ENCODE measurements at places on chromosomes 11 and 22. TPM values are rescaled to one million over a fixed set of nuclear protein-coding genes. Genes with fewer than 3 reads are reported as not detected.
A peak's percentile ranks its signal among the peaks of the same experiment; 100 is the strongest.

- DNase-seq, result peak; percentile 86
Measured at GRCh38 chr11:45371251-45372115, 85.3 kb upstream of the SYT13 start.

DNA sequence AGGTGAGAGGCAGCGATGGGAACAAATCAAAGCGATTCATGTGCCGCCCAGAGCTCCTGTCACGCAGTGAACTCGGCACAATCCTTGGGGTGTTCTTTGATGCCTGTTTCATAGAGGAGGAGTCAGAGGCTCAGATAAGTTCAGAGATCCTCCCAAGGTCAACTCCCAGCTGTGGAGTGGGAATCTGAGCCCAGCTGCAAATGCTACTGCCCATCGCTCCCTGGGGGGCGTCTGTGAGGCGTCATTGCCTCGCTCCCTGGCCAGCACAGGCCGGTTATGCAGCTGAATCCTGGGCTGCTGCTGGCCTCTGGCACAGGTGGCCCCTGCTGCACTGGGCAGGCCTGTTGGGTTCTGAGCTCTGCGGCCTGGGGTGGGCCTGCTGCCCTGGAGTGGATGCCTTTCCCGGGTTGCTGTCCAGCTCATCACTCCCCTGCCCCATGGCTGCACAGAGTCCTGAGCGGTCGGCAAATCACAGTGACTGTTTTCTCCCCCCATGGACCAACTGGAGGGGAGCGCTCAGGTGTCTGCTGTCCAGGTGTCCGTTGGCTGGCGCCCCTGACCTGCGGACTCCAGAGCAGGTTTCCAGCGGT is 36.3 kb upstream of the SHISAL1 start:
- no peak for DNase-seq

The PGA4 gene
- total RNA-seq, result 0.36 TPM

GRCh38 chr11:57506522-57506921 is 9.0 kb downstream of the SLC43A1 start:
- no peak for DNase-seq

The OR52N4 gene
- not detected for total RNA-seq

DNA sequence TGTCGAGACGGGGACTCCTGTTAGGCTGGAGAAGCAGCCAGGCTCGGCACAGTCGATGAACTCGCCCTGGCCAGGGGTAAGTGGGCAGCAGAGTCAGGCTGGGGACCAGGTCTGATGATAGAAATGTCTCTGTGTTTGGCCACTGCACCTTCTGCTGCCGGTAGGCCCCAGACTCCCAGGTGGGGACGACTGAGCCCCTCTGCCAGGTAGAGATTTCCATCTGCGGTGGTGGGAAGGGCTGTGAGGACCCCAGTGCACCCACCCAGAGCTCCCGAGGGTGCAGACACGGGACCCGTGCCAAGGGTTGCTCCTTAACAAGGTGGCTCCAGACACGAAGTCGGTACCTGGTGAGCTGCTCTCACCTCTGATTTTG is 862.5 kb downstream of the TBC1D22A start:
- DNase-seq, result no peak

DNA sequence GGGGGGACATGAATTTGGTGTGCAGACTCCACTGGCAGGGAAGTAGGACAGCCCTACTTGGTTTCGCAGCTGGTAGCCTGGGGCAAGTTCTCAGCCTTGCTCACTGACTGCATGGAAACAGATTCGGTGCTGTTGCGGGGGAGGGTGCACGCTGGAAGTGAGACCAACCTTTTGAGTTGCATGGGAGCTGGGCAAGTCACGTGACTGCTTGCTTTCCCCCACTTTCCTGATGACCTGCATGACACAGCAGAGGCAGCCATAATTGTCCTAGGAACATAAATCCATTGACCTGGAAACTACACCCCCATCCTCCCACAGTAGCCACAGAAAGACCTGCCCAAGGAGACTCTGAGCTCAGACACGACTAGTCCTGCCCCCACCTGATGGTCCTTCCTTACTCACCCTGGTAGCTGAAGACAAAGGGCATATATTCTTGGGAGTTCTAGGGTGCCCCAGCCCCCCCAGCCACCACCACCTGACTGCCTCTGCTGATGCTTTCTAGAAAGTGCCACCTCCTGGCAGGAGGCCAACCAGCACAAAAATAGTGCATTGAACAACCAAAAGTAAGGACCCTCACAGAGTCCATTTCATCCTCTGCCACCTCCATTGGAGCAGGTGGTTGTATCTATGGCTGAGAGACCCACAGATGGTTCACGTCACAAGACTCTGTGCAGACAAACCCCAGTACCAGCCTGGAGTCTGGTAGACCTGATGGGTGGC is 4.1 kb upstream of the HBG2 start:
- DNase-seq, result no peak

GRCh38 chr11:110565357-110566336 is 135.9 kb downstream of the FDX1 start:
- no peak for DNase-seq

GRCh38 chr11:102794382-102794781 is 3.6 kb downstream of the MMP1 start:
- DNase-seq, result no peak

The SMC1B gene
- total RNA-seq, result not detected

- no peak for DNase-seq
Measured at GRCh38 chr11:28107191-28107749, 686 bp downstream of the KIF18A start.

The SCO2 gene
- 3.7 TPM for total RNA-seq

DNA sequence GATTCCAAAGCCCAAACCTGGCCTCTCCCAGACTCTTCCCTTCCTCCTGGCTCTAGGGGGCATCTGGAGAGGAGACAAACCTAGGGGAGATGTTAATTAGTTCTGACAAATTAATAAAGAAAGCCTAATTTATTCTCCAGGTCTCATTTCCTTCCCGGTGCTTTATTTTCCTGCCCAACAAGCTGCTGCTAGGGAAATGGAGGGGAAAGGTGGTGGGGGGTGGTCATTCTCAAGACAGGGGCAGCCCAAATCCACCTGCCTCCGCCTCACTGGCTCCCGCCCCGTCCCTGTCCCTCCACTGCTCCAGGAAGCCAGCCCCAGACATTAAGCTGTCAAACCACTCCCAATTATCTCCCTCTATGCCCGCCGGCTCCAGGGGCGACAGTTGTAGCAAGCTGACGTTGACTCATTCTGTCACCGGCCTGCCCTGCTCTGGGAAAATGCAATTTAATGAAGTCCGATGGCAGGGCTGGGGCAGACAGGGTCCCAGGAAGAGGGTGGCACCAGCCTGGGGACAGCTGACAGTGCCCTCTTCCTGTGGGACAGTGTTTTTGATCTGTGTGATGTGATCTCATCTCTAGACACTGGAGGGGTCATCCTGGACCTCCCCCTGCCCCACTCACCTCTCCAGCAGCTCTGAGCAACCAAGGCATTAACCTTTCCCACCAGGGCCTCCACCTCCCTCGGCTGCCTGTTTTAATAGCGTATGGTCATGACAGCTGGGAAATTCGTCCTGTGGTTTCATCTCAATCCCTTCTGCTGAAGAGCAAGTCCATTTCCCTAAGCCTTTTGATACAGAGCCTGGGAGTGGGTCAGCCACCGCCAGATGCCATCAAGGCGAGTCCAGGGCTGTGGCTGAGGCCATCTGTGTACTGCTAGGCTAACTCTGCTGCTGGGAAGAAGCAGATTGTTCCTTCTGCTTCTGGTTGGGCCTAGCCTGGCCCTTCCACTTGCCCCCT is 27.1 kb downstream of the NECTIN1 start:
- no peak for DNase-seq

GRCh38 chr11:110159476-110159875 is 66.3 kb downstream of the ZC3H12C start:
- DNase-seq, result no peak

DNA sequence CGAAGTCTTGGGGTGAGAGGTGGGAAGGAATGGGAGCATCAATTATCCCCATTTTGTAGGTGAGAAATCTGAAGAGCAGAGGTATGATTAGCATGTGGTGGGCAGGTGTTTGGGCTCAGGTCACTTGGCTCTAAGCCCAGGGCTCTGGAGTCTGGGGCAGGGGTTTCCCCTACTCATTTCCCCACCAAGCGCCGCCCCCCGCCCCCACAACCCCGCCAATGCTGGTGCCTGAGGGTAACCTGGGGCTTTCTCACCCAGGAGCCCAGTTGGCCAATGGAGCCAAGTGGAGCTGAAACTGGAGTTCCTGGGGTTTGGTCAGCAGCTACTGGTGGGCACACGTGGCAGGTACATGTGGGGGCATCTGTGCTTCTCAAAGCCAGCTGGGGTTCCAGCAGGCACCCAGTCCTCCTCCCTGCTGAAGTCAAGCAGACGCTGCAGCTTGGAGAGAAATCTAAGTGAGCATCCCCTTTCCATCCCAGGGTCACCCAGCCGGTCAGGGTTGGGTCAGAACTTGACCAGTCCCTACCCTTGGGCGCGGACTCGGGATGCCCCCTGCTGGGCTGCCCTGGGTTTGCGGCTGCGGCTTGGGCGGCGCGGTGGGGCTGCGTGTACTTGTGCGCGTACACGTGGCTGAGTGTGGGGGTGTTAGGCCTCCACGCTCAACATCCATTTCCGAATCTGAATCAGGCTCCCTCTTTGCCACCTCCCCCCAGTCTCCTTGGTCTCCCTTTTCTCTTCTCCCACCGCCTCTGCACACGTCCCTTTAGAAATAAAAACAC is 1.7 kb upstream of the CHRM1 start:
- no peak for DNase-seq

DNA sequence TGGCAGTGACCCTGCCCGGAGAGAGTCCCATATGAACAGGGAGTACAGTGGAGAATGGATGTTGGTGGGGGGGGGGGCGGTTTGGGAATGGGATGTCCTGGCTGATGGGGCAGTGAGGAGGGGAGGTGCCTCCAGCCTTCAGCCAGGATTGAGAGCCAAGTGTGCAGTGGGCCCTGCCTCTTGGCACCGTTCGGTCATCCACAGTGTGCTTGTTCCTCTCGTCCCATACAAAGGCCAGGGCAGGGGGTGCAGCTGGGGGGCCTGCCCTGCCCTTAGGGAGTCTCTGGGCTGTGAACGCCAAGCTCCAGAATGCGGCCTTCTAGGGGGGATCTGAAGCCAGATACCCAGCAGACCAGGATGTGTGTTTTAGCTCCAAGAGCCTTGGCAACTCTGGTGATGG is 34.0 kb downstream of the KCNC1 start:
- DNase-seq, result no peak

- no peak for DNase-seq
Measured at GRCh38 chr11:34926101-34926830, 9.8 kb downstream of the PDHX start.

The CYP2D6 gene
- total RNA-seq, result 10.3 TPM

DNA sequence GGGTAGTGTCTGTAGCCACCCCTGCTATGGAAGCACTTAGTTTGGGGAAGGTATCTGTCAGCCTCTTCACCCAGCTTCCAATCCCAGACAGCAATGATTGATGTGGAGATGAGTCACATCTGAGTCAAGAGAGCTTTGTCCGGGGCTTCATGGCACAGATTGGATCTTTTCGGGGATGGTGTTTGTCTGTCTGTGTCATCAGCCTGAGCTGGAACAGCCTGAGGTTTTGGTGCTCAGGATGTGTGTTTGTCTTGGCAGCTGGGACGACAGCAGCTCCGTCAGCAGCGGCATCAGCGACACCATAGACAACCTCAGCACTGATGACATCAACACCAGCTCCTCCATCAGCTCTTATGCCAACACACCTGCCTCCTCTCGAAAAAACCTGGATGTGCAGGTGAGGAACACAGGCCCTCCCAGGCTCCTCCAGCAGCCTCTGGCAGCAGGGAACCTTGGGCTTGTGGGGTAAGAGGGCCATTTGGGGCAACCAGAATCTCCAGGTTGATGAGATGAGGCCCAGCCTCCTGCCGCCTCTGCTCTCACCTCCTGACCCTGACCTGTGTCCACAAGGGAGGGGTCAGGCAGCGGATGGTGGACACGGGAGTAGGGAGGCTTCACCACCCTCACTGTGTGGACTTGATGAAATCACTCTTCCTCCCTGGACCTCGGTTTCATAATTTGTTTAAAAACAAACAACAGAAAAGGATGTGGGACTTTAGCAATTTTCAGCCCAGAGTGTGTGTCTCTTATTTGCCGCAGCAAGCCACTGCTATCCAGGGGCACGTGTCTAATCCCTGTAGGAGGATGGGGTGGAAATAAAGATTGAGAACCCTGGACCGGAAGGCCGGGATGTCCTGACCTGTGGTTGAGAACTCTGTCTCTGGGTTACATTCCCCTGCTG is 124.3 kb downstream of the DBX1 start:
- DNase-seq, result no peak

DNA sequence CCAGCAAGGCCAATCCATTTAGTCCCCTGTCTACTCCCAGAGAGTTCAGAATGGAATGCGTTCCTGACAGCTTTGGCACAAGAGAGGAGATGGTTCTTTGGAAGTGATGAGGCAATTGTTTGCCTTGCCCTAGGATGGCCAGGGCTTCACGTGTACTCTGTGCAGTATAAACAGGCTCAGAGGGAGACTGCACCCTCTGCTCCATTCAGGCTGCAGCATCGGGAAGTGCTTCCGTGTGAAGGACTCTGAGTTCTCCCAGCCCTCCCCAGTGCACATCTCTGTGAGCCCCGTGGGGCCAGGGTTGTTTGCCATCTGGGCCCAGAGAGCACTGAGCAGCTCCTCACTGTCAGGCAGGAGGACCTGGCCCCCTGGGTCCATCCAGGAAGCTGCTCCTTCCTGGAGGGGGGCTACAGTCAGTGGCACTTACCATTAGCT is 215.3 kb upstream of the TBCEL start:
- DNase-seq, result no peak

The CFAP300 gene
- 1.2 TPM for total RNA-seq

DNA sequence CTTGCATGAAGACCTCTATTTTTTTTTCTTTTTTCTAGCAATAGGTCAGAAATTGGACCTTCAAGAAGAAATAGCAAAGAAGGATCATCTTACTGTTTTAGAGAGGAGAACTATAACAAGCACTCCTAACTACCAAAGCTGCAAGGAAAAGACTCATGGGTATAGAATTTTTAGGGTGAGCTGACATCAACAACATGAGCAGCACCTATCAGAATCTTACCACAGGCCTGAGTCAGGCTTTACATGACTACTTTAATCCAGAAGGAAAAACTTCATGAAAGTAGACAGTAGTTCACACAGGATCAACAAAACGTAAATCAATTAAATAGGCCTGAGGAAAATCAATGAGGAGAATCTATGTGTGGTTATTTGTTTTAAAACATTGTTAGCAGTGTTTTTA is 130.5 kb downstream of the FAM76B start:
- DNase-seq, result no peak

DNA sequence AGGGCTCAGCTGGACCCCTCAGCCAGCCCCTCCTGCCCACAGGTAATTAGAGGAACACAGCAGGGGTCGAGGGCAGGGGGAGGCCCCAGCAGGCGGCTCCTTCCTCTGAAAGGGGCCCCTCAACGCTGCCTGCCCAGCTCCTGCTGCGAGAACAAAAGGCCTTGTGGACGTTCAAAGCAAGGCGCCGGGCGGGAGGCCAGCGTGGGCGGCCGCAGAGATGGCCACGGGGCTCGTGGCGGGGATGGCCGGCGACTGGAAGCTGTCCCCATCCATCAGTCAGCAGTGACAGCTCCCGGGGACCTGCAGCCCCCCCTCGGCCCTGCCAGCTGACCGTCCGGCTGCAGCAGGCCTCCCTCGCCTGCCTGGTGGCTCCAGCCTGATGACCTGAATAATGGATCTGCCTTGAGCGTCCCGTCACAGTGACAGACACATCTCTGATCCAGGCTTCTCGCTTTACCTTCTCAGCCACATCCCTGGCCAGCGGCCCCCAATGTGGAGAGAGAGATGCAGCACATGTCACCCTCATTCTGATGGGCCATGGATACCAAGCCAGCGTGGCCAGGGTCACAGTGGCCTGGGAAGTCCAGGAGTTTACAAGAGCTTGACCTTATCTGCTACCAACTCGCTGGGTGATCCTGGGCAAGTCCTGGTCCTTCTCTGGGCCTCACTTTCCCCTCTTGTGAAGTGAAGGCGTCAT is 159.3 kb downstream of the MN1 start:
- DNase-seq, result no peak

Measured in progenitor cell of endocrine pancreas (in vitro differentiated cells).